IPS-NIHi11 (cell line): ENCODE measurements at places on chromosomes 3 and 15.

GRCh38 chr3:141280690-141281089 lies 49.1 kb downstream of the PXYLP1 start:
- DNase-seq: peak; percentile 28

DNA sequence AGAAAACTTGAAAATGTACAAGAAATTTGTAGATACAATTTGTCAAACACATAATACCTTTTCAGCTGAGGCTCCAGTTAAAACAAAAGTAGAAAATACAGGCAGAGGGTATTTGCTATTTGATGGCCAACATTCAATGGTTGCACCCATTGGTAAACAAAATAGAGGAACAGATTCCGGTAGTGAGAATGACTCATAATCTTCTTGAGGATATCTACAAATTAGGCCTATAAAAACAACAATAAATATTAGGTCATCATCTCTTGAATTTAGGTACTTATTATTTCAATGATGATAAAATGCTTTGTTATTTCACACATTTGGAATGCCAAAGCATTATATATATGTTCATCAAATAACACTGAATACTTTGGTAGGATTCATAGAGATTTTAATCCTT lies 53.4 kb downstream of the DENND4A start:
- DNase-seq: no peak

DNA sequence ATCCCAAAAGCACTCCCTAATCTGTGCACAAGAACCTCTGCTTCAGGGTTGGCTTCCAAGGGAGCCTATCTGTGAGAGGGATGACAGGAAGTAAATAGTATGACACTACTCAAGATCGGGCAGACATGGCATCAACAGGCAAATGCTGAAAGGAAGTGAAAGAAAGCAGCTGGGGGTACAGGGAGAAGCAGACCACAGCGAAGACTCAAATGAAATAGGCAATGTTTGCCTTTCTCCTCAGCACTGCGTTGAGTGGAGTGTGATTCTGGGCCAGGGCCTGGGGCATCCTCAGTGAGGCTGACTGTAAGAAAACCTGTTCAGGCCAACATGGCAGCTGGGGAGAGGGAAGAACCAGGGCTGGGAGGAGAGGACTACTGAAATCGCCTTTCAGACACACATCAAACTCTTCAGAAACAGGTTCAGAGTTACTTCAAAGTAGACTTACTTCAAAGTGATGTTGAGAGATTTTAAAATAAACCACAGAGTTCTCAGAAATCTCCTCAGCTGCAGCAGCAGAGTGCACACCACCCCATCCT lies 96.6 kb downstream of the SLC9A9 start:
- DNase-seq: no peak

DNA sequence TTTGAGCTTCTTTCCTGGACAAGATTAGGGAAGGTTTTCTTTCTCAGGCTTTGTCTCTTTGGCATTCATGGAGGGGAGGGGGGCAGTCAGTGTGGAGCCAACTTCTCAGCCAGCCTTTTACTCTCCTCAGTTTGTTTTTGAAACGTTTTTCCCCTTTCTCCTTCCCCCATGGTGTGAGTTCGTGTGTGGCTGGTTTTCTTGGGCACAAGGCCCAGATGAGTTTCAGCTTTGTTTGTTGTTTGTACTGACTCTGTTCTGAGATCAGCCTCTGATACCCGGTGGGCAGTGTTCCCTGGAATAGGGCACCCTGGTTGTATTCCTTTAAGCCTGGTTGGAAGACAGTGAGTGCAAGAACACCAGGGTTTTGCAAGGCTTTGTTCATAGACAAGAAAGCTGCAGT lies 168.2 kb upstream of the RARB start:
- no peak for DNase-seq

DNA sequence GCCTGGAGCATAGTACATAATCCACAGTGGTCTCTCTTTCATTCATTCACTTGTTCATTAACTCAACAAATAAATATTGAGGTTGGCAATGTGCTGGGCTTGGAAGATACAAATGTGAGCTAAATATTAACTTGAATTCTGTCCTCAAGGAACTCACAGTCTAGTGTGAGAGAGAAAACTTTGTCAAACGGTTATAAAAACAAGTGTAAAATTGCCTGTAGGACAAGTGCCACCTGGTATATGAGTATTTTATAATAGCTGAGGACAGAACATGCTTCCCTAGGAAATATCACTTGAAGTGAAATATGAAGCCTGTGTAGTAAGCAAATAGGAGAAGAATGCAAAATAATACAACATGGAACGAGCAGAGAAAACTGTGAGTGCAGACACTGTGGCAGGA lies 173.1 kb upstream of the CMC1 start:
- no peak for DNase-seq

GRCh38 chr15:80151148-80151547 lies 1.7 kb upstream of the FAH start:
- no peak for DNase-seq

GRCh38 chr3:95029644-95030043 lies 966.8 kb downstream of the NSUN3 start:
- DNase-seq: no peak

DNA sequence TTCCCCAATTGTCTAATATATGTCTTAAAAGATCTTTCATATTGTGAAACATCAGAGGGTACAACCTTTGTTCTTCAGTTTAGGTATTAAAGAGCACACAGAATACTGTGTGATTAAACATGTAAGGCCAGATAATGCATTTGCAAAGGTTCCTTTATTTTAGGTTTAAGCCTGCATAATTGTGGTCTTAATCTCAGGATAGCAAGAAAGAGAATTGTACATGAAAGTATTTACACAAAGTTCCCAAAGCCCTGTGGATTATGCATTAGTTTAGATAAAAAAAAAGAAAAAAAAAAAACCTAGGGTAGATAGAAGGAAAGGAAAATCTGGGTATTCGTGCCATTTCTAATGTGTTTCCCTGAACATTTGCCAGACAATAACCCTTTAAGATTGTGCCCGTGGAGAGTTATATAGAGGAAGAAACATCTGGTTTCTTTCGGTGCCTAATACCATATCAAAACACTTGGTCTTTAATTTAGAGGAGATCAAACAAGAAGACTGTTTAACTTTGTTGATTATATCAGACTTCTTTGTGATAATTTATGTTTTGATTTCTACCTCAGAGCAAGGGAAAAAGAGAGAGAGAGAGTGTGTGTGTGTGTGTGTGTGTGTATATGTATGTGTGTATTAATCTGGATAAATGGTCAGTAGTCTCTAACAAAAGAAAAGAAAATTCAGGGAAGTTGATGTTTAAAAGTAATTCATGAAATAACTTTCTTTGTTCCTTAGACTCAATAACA lies 139.6 kb upstream of the CGNL1 start:
- no peak for DNase-seq

DNA sequence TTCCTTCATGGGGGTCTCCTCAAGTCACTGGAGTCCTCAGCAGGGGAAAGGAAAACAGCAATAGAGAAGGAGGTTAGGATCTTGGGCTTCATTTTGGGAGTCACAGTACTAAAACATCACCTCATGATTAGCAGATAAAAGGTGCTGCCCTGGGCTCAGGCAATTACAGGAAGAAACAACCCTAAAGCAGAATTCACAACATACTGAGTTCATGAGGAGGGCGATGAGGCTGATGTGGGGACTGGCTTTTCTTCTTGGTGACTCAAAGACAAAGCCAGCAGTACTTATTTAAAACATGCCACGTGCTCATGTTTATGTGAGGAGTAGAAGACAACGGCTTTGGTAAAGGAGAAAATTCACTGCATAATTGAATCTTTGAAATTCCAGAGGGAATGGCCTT lies 822.3 kb upstream of the CFAP20DC start:
- DNase-seq: no peak

DNA sequence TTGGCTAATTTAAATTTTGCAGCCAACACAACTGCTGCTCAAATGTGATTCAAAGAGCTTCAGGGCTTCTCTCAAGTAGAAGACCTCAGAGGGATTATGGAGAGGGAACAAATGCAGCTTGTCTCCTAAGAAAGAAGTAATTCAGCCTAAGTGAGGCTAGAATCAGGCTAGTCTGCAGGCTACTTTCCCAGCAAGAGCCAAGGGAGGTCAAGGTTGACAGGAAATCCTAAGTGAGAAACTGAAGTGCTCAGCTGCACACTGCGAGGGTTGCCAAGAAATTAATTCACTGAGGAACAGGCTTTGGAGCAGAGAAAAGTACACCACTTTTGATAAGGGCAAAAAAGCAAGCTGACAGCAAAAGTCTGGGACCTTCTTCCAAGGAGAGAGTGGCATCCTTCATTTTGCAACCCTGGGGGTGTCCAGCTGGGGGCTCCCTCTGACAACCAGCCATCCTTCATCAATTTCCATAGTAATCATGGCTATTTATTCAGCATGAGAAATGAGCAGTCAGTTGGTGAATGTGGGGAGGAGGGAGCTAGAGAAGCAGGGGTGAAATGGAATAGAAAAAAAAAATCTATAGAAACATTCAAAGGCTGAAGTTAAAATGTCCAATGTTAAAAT lies 646.4 kb upstream of the ADAMTS9 start:
- peak; percentile 28 for DNase-seq

DNA sequence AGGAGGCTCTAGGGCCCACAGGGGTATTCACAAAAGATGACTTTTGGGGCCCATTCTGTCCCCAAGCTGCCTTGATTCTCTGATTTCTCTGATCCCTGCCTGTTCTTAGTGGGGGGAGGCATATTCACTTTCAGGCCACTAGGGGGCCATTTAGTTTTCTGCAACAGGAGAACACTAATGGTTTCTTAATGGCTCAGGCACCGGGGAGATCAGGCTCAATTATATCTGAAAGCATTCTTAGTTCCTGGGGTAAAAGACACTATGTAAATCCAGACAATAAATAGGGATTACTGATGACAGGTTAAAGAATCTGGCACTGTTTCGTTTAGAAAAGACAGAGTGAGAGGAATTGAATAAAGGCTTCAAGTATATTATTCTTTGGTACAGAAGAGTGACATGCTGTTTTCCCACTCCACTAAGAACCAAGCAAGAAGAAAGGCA lies 2.5 kb upstream of the INAFM2 start:
- DNase-seq: peak; percentile 69

DNA sequence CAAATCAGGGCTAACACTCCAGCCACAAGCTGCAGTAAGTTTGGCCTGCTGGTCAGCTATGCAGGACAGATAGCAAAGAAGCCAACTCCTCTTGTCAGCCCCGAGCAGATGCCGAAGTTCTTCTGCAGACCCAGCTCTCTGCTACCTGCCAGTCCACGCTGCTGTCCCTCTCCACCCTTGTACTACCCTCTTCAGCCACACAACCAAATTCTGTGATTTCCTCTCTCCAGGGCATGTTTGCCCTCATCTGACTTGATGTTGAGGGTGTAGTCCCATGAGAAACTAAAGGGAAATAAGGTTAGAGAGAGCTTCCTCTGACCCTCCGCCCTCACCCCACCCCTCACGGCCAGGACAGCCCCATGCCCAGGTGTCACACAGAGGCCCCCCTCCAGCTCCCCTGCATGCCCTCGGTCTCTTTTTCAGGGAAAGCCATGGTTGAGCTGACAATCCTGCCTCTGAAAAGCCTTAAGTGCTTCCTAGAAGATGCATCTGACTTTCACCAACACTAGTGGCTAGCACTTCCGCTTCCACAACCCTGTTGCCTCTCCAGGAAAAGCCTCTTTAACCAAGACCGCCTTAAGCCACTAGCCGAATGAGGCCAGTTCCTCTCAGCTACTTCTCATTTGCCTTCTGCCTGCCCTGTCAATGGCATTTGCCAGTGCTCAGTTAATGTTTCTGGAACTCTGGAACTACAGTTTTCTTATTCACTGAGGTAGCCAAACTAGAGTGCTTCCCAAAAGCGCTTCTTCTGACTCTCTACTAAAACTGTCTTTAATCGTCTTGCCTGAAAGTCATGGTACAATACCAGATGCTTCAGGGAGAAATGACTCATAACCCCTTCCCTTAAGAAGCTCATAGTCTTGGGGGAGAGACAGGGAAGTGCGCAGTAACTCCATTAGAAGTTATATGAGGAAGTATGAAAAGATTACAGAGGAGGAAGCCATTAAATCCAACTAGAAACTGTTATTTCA lies 300.4 kb upstream of the STT3B start:
- DNase-seq: no peak

DNA sequence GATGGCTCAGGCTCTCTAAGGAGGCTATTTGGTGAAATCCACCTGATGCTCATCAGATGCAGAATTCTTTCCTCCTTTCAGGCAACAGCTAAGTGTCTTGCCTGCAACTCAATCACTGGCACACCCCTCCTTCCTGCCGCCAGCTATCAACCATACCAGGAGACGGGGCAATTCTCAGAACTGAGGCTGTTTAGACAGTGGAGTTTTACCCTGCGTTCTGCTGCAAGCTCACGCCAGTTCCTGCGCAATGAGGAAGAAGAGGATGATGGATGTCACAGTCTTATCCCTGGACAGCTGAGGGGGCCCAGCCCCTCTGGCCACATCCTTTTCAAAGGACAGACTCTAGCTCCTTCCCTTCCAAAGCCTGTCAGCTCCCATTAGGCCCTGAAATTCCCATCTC lies 7.0 kb upstream of the MANF start:
- DNase-seq: no peak
